HuH-7.5 (cell line): ENCODE measurements at places on chromosomes 1 and 21.

DNA sequence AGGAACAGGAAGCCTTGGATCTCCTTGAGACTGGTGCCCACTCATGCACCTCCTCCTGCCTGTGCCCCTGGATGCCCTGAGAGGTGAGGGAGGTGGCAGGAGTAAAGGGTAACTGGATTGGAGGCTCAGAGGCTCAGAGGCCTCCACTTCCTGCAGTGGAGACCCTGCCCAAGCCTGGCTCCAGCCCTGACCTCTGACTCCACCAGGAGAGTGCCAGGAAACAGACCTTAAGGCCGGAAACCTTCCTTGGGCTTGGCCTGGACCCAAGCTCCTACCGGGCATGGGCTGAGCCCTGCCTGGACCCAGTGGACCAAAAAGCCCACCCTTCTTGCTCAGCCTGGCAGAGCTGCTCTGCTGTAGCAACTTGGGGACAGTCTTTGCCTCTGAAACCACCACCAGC is 15.0 kb upstream of the CELA3B start:
- no peak for DNase-seq

- DNase-seq: no peak
Measured at GRCh38 chr1:65844821-65845534, 52.3 kb downstream of the PDE4B start.

DNA sequence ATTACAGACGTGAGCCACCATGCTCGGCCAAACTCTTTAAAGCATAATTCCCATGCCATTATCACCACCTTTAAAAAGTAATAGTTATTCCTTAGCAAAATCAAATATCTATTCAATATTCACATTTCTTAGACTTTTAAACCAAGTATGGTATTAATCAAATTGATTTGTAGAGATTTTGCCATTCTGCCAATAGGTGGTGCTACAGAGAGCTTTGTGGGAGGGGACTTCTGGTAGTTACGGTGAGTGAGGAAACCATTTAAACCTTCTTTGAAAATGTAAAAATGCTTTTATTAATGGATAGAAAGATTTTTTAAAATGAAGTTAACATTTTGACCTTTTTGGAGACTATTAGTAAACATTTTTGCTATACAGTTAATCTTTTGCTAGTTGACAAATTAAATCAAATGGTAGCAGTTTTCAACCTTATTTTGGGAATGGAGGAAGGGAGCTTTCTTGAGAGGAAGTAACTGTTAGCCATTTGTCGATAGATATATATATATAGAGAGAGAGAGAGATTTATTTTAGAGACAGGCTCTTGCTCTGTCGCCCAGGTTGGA is 19.3 kb downstream of the IARS2 start:
- no peak for DNase-seq

DNA sequence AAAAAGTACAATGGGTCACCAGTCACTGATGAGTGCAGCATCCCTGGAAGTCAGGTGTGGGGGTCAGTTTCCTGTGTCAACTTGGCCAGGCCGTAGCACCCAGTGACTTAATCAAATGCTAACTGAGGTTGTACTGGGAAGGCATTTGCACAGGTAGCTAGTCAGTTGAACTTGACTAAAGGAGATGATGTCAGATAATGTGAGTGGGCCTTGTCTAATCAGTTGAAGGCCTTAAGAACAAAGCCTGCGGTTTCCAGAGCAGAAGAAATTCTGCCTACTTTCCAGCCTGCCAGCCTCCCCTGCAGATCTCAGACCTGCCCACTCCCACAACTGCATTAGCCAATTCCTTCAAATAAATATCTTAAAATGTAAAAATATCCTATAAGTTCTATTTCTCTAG is 57.1 kb downstream of the ERG start:
- no peak for DNase-seq

DNA sequence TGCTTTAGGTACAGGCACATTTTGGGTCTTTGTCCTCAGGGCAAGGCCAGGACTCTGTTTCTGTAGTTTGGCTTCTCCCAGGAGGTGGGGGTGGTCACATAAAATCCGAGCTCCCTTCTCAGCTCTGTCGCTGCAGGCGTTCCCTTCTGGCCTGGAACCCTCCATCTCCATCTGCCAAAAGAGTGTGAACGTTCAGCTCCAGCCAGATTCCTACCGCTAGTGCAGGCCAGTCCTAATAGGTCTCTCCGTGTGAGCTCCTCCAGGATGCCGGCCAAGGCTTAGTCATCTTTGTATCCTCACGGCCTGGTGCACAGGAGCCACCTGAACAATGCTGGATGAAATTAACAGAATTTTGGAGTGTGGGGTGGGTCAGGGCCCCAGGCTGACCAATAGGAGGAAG is 19.9 kb upstream of the KCNA10 start:
- no peak for DNase-seq

GRCh38 chr21:17105932-17106331 is 406.9 kb upstream of the CXADR start:
- no peak for DNase-seq

GRCh38 chr21:38329162-38329561 is 72.4 kb downstream of the KCNJ15 start:
- no peak for DNase-seq

- no peak for DNase-seq
Measured at GRCh38 chr1:63651161-63651701, 58.0 kb downstream of the PGM1 start.

DNA sequence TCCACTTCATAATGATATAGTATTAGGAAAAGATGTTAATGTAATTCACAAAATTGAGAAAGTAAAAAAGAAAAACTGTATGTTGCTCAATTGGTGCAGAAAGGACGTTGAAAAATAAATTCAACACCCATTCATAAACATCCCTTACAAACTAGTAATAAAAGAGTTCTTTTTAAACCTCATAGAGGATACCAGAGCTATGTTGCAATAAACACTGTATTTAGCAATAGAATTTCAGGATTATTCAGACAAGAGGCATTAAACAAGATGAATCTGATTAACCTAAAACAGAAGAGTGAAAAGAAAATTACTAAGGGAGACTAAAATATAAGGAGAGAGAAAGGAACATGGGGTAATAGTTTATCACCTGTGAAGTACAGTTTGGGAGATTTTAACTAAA is 154.8 kb downstream of the NTPCR start:
- no peak for DNase-seq

- DNase-seq: no peak
Measured at GRCh38 chr1:185528084-185528676, 206.0 kb upstream of the HMCN1 start.

DNA sequence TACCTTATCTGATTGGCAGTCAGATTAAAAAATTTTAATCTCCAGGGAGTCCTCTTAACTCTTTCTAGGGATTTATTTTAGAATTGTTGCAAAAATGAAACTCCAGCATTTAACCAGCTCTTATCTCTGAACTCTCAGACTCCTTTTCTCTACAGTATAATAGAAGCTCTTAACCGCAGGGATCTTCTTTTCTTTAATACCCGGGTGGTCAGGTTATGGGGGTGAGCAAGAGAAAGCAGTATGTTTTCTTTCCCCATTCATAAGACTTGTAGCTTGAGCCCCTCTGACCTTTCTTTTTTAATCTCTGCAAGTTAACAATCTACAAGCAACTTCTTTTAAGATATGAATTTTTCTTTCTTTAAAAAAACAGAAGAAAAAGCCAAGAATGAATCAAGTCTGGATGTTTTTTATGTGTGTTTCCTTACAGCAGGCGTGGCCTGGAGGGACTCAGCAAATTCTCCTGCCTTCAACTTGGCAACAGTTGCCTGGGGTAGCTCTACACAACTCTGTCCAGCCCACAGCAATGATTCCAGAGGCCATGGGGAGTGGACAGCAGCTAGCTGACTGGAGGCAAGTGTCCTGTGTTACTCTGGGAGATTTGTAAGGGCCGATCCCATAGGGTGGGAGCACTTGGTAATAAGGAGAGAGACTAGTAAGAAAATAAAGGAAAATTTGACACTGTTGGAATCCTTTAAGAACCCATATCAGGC is 13.4 kb upstream of the OLFML3 start:
- DNase-seq: no peak

- no peak for DNase-seq
Measured at GRCh38 chr1:5526385-5526750, 465.9 kb downstream of the NPHP4 start.

DNA sequence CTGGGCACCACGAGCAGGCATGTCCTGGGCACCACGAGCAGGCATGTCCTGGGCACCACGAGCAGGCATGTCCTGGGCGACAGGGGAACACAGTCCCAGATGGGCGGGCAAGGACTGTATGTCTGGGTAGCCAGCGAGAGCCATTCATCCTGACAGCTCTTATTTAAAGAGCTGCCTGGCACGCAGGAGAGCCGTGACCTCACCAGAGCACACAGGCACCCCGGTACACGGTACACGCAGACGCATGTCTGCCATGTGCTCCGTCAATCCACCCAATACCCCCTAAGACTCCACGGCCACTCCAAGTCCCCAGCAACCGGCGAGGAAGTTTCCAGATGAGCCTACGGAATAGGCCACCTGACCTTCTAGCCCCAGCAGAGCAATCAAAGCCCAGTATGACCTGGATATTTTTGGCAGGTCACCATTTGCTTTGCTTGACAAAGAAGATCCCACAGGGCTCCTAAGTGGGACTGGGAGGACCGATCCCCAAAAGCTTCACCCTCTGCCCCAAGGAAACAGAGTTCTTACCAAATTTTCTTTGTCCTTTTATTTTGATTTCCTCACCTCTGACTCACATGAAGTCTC is 51.7 kb downstream of the CASZ1 start:
- DNase-seq: no peak

DNA sequence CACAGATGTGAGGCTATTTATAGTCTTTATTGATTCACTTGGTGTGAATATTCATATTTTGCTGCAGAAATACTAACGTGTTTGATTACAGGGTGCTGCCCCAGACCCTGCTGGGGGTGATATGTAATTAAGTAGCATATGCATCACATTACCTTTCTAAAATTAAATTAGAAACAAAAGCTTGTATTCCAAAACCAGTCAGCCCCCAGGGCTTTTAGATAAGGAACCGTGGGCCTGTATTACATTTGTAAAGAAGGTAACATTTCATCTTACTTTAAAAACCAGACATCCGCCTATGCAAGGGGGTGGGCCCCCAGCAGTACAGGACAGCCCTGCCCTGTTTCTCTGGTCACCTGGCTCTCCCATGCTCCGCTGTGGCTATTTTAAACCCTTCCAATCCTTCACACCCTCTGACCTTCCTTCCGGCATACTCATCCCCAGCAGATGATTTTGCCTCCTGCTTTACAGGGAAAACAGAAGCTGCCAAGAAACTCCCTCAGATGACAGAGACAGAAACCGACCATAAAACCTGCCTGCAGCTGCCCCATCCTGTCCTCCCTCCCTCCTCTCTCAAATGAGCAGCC is 22.0 kb upstream of the KCNC4 start:
- no peak for DNase-seq

DNA sequence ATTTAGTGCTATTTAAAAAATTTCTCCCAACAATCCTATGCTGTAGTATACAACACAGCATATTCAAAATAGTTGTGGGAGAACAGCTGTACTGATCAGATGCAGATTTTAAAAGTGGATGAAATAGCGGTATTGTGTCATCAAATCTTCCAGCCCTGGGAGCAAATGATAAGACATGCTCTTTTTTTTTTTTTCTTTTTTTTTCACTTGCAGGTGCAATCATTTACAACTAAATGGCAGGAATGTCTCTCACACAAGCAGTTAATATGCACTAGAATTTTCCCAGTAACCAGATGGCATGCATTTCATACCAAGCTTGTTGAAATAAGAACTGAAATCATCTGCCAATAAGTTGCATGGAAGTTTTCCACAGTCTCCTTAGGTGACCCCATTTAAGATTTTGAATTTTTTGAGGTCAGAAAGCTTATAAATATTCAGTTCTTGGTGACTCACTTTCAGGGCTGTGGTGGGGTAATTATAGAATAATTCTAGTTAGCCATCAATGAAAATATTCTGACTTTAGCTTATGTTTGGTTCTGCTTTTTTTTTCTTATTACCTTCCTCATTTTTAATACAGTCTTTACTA is 623.9 kb upstream of the NR5A2 start:
- DNase-seq: no peak

DNA sequence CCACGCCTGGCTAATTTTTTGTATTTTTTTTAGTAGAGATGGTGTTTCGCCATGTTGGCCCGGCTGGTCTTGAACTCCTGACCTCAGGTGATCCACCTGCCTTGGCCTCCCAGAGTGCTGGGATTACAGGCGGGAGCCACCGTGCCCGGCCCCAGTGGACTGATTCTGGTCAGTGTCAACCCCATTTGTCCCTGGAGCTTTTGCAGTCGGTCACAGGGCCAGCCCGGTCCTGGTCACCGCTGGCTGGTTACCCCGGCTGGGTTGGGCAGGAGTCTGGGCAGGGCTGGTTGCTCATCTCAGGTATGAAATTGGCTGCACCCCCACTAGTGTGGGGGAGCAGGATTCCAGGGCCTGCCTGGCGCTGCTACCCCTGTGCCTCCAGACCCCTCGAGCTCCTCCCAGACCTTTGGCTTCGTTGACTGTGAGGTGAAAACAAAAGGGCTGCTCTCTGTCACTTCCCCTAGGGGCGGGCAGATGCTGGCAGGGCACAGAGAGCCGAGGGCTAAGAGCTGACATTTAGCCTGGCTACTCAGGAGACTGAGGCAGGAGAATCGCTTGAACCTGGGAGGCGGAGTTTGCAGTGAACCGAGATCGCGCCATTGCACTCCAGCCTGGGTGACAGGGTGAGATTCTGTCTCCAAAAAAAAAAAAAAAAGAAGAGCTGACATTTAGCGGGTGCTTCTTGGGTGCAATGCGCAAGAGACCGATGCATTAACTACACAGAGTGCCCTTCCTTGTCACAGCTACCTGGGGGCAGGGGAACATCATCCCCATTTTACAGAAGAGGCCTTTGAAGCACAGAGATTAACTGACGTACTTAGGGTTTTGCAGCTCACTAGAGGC is 10.6 kb downstream of the TNFRSF1B start:
- DNase-seq: no peak

DNA sequence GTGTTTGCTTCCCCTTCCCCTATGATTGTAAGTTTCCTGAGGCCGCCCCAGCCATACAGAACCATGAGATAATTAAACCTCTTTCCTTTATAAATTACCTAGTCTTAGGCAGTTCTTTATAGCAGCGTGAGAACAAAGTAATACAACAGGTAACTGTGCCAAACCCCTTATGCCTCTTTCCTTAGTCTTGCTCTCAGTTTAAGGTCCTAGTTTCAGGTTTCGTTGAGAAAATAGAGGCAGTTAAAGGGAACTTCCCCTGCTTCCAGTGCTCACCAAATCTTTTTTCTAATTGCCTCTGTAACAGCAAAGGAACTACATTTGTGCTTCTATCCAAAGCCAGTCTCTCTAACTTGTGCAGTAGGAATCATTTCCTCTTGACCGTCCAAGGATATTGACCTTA is 164.8 kb downstream of the PATJ start:
- no peak for DNase-seq

GRCh38 chr21:45164124-45164511 is 89.7 kb downstream of the ADARB1 start:
- DNase-seq: no peak

DNA sequence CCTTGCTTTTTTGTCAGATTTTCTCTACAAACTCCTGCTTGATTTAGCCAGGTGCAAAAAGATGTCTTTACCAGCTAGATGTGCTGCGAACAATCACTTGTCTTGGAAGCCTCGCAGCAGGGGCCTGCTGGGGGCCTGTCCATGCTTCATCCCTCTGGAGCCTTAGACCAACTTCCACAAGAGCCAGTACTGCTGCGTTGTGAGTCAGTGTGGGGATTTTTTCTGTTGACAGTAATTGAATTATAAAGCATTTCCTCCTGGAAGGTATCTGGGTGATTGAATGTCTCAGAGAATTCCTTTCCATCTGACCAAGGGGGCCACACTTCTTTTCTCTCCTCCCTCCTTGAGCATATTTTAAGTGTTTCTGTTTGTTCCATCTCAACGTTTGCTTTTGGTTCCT is 40.4 kb upstream of the LDLRAP1 start:
- no peak for DNase-seq
